ENCODE measurements at places on chromosomes 5 and 9.

- DNase-seq = no peak
Observed at GRCh38 chr5:82246960-82247574, 31.1 kb downstream of the RPS23 start.

- peak; percentile 59 for DNase-seq
Observed at GRCh38 chr5:40681363-40682153, 1.8 kb downstream of the PTGER4 start.

DNA sequence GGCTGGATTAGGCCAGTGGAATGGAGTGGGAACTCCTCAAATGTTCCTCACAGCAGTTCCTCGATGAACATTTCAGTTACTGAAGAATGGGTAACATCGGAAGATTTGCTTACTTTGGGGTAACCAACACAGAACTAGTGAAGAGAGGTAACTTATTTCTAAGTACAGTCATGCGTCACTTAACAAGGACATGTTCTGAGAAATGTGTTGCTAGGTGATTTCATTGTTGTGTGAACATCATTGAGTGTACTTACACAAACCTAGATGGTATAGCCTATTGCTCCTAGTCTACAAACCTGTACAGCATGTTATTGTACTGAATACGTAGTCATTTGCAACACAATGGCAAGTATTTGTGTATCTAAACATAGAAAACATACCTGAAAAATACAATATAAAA is 228.3 kb downstream of the MAST4 start:
- DNase-seq = no peak

DNA sequence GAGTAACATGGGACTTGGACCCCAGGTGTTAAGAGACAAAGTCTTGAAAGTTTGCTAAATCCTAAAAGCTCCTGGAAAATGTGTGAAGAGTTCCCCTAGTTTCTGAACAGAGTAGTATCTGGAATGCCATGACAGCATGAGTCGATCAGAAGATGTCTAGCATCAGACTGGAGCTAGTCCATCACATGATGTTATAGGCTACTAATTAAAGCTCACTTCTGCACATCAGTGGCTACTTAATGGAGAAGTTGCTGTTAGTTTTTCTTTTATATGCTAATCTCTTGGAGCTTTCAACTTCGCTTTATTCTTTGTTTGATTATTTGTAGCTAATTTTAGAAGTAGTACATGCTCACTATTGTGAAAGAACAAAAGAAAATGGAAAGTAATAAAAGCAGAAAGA is 471.3 kb upstream of the KLF4 start:
- no peak for DNase-seq

DNA sequence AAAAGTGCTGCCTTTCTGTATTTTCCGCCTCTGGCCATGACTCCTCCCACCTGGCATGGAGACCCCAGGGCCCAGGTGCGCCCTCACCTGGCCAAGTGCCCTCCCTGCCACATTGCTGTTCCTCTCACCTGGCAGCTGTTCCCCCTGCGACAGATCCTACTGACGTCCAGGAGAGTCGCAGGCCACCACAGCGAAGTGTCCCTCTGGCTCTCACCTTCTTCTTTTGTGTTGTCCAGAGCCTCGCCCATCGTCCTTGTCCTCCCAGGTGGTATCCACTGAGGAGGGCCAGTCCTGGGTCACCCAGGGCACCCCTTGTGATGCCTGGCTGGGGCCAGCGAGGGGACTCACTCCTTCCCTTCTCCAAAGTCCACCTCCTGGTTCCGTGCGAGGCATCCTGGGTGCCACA is 2.6 kb downstream of the NKD2 start:
- peak; percentile 99 for DNase-seq

GRCh38 chr9:82781921-82782392 is 281.0 kb downstream of the RASEF start:
- no peak for DNase-seq

DNA sequence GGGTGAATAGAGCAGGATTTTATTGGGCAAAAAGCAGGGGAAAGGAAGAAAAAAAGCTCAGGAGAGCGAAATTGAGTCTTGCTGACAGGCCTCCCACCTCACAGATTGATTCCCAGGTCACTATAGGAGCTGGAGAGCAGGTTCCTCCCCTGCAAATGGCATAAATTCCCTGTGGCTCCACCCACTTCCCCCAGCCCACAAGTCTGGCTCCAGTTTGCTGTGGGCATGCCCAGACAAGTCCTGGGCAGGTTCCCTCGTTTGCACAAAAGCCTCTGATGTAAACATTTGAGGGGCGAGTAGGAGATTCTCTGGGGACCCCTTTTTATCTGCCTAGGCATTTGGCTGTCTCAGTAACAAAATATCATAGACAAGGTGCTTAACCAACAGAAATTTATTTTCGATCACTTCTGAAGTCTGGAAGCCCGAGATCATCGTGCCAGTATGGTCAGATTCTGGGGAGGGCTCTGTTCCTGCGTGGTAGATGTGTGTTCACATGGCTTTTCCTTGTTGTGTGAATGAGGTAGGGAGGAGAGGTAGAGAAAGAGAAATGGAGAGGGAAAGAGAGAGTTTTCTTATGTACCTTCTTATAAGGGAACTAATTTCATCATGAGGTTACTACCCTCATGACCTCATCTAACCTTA is 614.5 kb downstream of the MAT2B start:
- DNase-seq = peak; percentile 2

DNA sequence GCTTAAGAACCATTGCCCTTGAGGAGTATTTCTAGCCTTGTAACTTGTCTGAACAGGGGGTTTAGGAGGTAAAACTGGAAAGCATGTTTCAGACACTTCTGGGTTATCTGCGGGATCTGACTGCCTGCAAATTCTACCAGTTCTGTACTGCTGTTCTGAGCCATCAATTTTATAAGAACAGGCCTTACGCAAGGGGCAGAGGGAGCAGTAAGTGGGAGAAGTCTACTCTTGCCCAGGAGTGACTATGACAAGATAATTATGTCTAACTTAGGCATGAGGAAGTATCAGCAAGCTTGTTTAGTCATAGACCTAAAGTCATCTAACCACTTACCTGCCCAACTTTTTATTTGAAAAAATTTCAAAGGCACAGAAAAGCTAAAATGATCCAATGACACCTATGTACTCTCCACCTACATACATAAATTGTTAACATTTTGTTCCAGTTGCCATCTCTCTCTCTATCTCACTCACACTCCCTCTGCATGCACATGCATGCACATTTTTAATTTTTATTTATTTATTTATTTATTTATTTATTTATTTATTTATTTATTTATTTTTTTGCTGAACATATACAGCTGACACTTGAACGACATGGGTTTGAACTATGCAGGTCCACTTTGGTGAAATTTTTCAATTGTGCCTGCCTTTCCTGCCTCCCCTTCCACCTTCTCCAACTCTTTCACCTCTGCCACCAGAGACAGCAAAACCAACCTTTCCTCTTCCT is 18.4 kb upstream of the DEPDC1B start:
- DNase-seq = no peak

GRCh38 chr9:88680505-88681160 is 145.7 kb downstream of the NXNL2 start:
- no peak for DNase-seq

DNA sequence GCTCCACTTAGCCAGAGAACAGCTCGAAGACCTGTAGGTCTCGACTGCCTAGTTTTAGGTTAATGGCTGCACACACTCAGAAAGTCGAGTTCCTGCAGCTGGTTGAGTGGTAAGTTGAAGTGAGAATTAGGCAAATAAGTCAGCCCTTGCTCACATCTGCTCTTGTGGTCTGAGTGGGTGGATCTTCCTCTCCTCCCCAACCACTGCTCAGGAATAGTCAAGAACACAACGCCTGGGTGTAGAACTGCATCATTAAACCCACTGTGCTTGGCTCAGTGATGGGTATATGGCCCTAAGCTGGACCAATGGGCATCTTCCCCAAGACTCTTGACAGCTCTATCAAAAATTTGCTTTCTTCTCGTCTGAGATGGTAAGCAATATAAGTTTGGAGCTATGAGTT is 20.9 kb upstream of the ADAM19 start:
- no peak for DNase-seq

- DNase-seq = peak; percentile 88
Observed at GRCh38 chr9:2015581-2016407, 647 bp downstream of the SMARCA2 start.

DNA sequence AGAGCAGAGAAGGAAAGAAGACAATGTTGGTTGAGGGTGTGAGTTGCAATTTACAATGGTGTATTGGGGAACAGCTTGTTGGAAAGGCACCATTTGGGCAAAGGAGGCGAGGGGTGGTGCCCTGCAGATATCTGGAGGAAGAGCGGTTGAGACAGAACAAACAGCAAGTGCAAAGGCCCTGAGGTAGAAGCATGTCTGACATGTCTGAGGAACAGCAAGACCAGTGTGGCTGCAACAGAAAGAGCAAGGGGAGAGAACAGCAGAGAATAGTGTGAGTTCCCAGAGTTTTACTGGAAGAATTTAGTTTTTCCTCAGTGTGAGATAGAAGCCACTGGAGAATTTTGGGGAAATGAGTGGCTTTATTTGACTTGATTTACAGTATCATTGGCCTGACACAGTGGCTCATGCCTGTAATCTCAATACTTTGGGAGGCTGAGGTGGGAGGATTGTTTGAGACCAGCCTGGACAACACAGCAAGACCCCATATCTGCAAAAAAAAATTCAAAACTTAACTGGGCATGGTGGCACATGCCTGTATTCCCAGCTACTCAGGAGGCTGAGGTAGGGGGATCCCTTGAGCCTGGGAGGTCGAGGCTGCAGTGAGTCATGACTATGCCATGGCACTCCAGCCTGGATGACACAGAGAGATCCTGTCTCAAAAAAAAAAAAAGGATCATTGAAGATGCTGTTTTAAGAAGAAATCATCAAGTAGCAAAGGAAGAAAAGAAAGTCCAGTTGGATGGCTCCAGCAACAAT is 13.6 kb downstream of the CMBL start:
- DNase-seq = no peak

DNA sequence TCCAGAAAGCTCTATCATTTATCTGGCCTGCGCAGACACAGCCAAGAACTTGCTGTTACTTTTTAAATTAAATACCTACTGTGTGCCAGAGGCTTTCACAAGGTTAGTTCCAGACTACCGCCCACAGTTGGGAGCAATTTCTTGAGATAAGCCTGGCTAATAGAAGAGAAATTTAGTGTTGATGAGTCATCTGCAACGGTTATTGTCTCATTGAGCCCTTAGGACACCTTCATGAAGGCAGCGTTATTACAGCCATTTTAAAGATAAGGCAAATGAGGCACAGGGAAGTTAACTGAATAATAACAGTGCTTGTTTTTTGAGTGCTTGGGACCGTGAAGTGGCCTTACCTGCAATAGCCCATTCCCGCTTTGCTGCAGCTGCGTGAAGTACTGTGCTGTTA is 292.9 kb upstream of the MSX2 start:
- no peak for DNase-seq

DNA sequence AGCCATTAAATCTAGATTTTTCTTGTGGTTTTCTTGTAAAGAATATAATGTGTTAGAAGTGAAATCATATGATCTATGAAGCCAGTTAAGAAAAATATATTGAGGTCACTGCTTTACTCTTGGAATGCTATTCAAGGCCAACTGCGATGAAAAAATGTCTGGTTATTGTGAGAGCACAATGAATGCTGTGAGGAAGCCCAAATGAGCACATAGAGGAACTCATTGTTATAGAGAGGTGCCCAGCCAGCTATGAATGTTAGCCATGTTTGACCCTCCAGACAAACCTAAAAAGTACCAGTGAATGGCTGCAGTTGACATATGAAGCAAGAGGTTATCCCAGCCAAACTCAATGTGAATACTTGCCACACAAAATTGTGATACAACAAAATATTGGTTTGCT is 359.8 kb upstream of the FAM174A start:
- no peak for DNase-seq

DNA sequence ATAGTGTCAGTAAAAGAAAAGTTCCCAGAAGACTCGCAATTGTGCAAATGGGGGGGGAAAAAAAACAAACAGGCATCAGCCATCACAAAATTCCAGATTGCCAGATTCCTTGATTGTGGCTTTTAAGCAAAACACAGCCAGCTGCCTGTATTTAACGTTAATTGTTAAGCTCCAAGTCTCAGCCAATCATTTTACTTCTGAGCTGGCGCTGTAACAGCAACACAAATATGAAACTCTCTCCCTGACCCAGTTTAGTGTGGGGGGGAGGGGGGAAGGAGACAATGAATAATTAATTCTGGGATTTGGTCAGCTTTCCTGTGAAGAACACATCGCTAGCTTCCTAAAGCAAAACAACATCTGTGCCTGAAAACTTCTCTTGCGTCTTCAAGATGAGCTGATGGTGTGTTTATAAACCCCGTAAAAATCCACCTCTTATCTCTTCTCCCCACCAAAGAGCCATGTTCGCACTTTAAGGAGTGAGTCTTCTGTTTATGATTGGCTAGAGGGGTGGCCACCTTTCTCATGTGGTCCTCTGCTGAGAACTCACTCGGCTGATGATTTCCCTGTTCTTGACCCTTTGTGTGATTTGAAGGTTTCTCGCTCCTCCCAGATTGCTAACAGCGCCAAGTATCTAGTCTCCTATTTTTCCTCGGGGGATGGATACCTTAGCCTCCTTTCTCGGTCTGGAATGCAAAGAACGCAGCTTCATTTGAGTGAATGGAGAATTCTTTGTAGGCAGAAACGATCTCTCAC is 160.2 kb upstream of the DAPK1 start:
- peak; percentile 44 for DNase-seq
